ENCODE measurements at places on chromosomes 7 and 10.

DNA sequence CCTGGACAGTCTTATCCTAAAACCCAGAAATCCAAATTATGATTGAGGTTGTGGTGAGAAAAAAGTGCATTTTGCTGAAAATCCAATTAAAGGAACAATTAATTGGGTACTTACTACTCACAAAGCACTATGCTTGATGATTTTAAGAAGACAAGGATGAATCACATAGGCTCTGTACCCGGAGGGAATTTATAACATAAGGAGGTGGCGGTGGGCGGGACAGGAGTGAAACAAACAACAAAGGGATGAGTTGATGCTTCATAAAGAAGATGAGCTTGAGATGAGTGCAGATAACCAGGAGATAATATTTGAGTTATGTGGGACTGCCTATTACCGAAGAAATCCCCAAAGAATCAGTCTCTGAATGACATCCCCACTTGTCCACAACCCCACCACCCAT lies 171.1 kb upstream of the FZD8 start:
- DNase-seq, result no peak

- DNase-seq, result no peak
Observed at GRCh38 chr7:151807846-151808245, 69.1 kb downstream of the PRKAG2 start.

- no peak for DNase-seq
Observed at GRCh38 chr7:98779800-98780587, 89.8 kb downstream of the TMEM130 start.

GRCh38 chr10:119270762-119271366 lies 63.5 kb downstream of the GRK5 start:
- peak; percentile 82 for DNase-seq

GRCh38 chr7:13904689-13905088 lies 84.8 kb downstream of the ETV1 start:
- DNase-seq, result no peak

- DNase-seq, result no peak
Observed at GRCh38 chr7:120539321-120539720, 266.3 kb downstream of the KCND2 start.

DNA sequence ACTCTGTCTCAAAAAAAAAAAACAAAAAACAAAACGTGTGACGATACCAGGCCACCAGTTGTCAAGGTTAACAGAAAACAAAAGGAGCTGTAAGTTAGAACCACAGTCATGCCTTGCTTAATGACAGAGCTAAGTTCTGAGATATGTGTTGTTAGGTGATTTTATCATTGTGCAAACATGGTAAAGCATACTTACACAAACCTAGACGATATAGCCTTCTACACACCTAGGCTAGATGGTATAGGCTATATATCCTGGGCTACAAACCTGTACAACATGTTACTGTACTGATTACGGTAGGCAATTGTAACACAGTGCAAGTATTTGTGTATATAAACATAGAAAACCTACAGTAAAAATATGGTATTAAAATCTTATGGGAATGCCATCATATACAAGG lies 564.2 kb downstream of the HTR7 start:
- DNase-seq, result no peak

- DNase-seq, result no peak
Observed at GRCh38 chr7:83608716-83609115, 40.2 kb downstream of the SEMA3E start.

DNA sequence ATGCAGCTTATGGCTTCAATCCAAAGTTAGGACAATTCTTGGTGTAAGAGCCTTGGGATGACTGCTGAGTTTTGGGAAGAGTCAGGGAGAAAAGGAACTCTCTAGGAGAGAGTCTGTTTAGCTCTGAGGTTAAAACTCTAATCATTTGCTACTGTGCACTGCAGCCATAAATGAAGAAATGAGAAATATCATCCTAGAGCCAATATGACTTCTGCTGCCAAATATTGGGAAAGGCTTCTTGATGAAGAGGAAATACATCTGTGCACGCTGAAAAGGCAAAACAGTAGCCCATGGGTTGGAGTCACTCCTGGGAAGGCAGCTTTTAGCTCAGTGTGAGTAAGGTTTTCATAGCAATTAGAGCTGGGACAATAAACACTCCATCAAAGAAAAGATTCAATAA lies 308.8 kb downstream of the SFMBT2 start:
- DNase-seq, result no peak

DNA sequence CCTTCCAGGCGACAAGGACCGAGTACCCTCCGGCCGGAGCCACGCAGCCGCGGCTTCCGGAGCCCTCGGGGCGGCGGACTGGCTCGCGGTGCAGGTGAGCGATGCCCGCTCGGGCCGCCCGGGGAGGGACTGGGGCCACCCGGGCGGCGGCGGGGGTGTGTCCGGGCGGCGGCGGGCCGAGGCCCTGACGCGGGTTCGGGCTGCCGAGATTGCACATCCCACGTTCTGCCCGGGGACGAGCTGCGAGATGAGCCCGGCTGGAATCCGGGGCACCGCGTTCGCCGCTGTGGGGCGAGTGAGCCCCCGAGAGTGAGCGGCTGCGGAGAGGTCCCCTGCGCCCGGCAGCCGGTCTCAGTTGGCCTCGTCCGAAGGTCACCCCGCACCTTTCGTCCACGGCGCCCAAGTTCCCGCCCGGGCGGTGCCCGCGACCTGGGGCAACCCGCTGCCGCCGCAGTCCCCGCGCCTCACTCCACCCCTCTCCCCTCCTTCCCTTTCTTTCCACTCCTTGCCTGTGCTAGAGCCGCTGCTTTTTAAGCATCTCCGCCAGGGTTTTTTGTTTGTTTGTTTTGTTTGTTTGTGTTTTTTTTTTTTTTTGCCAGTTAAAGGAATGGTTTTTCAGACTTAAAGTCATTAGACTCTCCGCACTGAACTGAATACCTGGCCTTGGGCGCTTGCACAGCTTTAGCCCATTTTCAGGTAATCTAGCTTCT lies 515 bp downstream of the RALA start:
- no peak for DNase-seq

GRCh38 chr10:61791216-61791615 lies 110.3 kb upstream of the ARID5B start:
- DNase-seq, result no peak

- DNase-seq, result no peak
Observed at GRCh38 chr10:131788386-131788785, 112.4 kb upstream of the PPP2R2D start.

- DNase-seq, result no peak
Observed at GRCh38 chr7:28738412-28738811, 219.7 kb downstream of the TRIL start.

DNA sequence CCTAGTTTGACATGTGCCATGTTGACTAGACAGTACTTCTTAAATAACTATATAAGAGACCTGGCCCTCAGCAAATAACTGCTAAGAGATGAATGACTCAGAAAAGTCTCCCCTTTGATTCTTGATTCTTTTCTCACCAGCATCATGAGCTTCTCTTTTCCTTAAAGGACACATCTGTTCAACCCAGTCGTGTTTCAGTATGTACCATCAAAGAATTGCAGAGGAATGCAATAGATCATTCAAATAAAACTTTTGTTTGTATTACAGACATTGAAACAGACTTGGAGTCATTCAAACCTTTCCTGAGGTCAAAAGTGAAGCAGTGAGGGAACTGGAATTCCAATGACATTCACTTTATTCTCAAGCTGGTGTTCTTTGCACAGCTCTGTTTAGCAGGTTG lies 598.3 kb upstream of the GHITM start:
- DNase-seq, result no peak

DNA sequence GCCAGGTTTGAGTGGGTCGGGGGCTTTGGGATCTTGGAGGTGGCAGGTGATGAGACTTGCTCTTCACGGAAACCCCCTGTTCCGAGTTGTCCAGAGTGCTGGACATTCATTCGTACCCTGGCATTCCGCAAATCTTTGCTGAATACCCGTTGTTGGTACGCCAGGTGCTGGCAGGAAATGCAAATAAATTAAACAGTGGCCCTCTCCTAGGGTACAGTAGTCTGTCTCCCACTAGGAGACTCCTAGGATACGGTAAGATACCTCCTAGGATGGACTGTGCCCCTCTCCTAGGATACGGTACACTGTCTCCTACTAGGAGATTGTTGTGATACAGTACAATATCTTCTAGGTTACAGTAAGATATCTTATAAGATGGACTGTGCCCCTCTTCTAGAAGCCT lies 544 bp downstream of the SEC23IP start:
- no peak for DNase-seq

DNA sequence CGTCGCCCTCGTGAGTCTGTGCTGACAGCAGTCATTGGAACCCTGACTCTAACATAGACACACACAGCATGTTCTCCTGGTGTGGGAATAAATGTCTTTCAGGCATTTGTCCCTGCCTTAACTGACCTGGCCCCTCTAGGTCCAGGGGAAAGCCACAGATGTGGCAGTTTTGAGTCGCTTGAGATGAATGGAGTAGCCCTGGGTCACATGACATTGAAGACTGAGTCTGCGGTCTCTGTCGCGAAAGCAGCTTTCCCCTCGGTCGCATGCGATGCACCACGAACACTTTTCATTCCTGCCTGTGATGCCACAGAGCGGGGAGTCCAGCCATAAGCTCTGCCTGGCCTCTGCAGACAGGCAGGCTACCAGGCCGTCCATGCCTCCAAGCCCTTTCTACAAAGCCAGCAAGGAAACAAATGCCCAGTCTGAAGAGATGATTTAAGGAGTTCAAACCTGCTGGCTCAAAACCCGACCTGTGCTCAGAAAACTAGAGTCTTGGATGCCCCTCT lies 172.3 kb downstream of the WDR37 start:
- no peak for DNase-seq

DNA sequence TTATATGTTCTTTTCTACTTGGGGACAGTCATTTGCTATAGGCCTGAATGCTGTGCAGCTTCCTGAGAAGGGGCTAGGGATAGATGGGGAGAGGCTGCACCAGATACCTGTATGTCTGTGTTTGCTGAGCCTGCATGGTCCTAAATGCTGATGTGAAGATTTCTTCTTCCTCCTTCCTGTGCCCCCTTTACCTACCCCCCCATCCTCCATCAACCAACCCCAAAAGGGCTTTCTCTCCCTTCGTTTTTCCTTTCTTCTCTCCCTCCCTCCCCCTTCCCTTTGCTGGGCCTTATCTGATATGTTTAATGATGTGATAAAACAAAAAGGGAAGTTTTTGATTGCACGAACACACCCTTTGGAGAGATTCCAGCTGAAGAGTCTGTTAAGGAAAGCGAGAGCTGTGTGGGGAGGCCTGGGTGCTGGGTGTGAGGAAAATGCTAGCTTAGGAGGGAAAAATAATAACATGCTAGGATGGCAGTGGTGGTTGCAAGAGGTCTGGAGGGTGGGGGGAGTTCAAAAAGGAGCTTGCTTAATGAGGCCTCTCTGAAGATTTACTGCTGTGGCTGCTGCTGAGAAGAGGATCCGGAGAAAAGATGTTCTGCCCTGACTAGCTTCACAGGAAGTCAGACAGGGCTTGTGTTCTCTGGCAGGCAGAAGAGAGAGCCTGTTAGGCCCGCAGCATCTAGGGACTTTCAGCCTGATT lies 101.8 kb downstream of the SAMD9 start:
- no peak for DNase-seq

- no peak for DNase-seq
Observed at GRCh38 chr7:30185496-30185895, 50.7 kb downstream of the MTURN start.

DNA sequence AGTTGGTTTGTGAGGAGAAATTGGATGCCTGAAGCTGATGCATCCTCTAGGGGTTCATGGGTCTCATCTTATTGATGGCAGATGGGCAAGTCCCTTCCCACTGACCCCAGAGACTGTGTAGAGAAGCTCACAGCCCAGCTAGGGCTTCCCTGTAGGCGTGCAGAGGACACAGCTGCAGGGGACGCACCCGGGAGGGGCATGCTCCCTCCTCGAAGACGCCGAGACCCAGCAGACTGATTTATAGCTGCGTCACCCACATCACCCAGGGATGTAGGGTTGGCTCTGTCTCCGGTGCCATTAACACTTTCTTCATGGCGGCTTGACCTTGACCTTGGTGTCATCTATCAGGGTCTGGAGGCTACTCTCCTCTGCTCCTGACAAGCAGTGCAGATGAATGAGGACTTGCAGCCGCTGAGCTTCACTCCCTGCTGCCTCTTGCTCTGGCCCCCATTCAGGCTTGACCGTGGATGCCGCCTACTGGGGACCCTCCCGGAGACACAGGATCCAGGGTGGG lies 549.7 kb downstream of the TCERG1L start:
- DNase-seq, result no peak

DNA sequence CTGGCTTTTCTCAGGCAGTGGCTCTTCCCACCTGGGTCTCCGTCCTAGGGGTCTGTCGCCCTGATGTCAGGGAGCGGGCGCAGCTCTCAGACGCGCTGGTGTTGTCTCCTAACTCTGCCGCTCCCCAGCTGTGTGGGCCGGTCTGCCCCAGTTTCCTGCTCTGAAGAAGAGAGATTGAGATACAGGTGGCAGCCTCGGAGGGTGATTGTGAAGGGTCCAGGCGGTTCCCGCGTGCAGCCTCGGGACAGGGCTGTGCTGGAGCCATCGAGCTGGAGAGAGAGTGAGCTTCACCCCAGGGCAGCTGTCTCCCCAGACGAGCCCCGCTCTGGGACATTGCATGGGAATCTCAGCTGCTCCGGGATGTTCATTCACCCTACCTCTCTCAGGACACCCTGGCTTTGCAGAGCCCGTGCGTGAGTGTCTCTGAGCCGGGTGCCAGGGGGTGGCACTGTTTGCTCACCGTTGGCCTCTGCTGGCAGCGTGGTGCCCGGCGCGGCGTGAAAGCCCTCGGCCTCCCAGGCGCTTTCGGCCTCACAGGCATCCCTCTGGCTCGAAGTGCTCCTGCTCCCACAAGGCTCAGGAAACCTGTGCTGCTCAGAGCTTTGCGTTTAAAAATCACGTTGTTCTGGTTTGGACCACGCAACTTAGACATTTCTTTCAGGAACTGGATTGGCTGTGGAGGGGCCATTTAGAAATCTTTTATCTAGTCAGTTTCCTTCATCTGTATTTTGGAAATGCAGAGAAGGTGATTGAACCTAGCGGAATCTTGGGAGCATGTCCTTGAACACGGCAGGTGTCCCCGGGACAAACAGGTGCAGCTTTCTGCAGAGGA lies 33.8 kb upstream of the ZFAND2A start:
- DNase-seq, result no peak

- no peak for DNase-seq
Observed at GRCh38 chr10:112904000-112904399, 46.0 kb upstream of the TCF7L2 start.

- no peak for DNase-seq
Observed at GRCh38 chr7:154869436-154869835, 133.5 kb downstream of the PAXIP1 start.

GRCh38 chr10:63553031-63553430 lies 31.8 kb downstream of the REEP3 start:
- DNase-seq, result no peak

- no peak for DNase-seq
Observed at GRCh38 chr10:132187430-132188138, 836 bp downstream of the DPYSL4 start.

DNA sequence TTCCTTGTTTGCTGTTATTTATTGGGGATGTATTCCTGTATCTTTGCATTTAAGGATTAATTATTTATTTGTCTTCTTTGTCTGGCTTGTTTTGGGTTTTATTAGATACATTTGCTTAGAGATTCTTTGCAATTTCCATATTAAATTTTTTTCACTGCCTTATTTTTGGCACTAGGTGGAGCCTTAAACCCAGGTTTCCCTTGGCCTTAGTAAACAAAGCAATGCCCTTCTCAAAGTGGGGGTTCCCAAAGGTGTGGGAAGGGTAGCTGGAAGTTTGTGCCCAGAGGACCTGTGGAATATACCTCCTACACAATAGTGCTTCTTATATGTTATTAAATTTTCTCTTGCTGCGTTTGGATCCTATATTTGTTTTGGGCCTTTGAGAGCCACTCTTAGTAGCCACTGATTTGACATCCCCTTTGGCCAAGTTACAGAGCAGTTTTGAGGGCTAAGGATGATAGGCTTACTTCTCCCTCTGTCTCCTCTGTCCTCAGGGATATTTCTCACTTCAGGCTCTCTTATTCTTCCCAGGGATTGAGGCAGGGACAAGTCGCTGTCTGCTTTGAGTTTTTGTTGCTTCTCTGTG lies 162.3 kb downstream of the ITGB1 start:
- no peak for DNase-seq
